Nucleus accumbens (tissue), 56 donors: ENCODE measurements at places on chromosomes 1 and 21.

- DNase-seq: no peak
Measured at GRCh38 chr1:81369833-81370232, 430.9 kb upstream of the ADGRL2 start.

DNA sequence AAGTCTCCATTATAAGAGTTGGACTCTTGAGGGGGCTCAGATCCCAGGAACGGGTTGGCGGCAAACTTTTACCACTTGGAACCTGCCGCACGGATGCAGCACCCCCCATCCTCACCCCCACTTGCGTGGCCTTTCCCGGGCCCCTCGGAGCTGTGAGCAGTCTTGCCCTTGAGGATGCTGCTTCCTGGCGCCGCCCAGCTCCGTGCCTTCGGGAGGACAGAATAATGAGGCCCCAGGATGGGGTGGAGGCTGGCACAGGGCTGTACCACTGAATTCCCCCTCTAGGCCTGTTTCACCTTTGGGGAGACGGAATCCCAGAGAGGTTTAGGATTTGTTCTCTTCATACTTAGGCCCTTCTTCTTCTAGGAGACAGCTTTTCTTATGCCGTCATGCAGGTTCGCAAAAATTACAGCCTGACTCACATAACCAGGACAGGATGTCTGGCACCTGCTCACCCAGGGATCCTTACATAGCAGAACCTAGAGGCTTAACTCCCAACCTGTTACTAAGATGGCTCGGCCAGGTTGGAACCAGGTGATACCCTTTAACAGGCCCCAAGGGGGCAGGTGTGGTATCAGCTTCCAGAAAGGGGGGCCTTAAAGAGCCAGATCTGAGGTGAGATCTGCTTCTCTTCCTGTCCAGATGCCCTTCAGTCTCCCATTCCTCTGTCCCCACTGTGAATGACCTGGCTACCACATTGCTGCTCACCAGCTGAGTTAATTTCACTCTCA lies 1.5 kb downstream of the TRNP1 start:
- DNase-seq: peak; percentile 6

GRCh38 chr1:21721295-21721985 lies 52.3 kb upstream of the RAP1GAP start:
- DNase-seq: no peak

GRCh38 chr21:15121655-15122120 lies 56.9 kb upstream of the NRIP1 start:
- DNase-seq: no peak

DNA sequence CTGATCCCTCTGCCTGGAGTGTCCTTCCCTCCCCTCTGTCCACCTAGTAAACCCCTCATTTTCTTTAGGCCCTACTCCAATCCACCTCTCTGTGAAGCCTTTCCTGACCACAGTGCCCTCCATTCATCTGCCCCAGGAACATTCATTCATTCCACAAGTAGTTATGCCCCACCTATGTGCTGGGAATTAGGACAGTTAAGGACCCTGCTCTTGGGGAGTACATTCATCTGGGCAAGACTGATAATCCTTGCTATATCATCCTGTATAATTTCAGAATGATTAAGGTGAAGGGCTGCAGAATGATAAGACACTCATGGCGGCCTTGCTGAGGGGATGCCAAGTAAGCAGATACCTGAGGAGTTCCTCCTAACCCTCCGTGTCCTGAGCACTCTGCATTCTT lies 10.3 kb upstream of the FAM20B start:
- no peak for DNase-seq

DNA sequence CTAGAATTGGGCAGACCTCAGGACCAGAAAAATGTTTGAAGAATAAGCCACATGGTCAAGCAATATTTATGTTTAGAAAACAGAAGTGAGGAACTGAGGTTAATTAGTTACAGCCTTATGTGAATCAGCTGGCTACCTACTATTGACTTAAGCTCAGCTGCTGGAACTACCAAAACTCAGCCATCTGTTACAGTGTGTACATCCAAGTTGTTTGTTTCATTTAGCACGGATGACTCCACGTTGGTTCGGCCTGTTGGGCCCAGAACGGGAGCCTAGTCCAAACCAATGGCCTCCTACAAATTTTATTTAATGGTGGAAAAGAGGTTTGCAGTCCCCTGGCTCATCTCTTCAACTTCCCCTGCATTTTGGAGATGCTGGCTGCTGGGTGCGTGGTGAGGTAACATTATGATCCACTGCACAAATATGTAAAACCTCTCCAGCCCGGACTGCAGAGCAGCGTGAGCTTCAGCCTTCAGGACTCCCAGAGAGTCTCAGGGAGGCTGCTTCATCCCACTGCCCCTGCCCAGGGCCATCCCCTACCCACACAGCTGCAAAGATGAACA lies 143.4 kb downstream of the ZZZ3 start:
- DNase-seq: no peak

- no peak for DNase-seq
Measured at GRCh38 chr1:184329962-184330868, 56.6 kb upstream of the C1orf21 start.

DNA sequence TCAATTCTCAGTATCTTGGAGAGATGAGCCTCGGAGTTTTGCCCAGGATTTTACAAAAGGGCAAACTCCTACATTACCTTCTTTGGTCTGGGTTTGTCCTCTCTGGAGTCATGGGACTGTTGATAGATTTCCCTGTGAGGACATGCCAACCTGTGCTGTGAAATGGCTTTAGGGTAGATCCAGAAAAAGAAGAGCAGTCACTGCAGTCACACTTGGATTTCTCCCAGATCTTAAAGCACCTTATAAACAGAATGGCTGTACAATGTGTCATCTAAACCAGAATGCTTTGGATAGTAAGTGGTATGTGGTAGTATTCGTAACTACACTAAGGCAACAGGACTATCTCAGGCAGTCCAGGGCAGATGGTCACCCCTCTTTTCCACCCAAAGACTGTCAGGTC lies 1.9 kb upstream of the CSRP1 start:
- DNase-seq: no peak

DNA sequence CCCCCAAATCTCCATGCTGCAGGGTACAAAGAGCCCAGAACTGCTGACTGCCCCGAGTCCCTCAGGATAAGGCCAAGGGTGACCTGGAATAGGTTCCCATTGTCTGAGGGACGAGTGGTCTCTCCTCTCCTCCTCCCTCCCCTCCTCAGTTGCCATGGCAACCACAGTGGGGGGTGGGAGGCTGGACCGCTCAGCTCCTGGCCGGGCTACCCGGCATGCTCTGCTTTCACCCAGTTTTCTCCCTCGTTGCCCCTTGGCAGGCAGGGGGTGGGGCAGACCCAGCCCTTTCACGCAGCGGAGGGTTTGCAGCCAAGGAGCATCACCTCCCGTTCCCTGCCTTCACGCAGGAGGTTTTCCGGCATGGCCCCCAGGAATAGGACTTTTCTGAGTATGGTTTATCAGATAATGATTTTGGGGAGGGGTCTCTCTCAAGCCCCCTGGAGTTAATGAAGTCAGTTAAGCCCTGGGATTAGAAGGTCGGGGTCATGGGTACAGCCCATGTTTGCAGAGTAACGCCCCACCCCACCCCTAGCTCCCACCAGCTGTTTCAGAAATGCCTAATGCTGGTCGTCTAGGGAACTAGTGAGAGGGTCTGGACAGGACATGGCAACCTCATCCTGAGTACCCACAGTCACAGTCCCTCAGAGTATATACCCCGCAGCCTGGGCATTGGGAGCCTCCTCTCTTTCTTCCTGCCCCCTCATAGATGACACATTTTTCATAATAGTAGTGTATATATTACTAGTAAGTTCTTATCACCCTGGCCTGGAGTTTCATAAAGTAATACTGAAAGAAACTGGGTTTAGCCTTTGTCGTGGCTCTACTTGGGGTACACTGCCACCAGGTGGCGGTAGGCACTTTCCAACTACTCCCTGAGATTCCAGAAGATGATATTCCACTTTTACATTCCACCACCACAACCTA lies 20.7 kb downstream of the C1QB start:
- no peak for DNase-seq

GRCh38 chr1:234244482-234244881 lies 128.8 kb upstream of the COA6 start:
- DNase-seq: no peak

DNA sequence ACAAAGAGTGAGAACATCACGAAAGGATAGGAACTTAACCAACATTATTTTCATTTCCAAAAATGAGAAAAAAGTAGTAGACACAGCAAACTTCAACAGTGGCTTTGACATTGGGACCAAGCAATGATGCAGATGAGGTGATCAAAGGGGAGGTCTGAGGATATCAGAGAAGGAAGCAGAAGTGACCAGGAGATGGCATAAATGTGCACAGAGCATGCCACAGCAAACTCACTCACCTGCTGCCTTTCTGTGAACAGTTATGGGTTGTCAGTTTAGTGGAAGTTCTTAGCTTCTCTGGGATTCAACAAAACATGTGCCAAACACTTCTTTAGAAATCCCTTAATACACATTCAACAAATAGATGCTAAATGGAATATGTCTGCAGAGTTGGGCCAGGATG lies 290.1 kb downstream of the PLPP3 start:
- no peak for DNase-seq

- no peak for DNase-seq
Measured at GRCh38 chr1:48659801-48660200, 116.9 kb downstream of the BEND5 start.

DNA sequence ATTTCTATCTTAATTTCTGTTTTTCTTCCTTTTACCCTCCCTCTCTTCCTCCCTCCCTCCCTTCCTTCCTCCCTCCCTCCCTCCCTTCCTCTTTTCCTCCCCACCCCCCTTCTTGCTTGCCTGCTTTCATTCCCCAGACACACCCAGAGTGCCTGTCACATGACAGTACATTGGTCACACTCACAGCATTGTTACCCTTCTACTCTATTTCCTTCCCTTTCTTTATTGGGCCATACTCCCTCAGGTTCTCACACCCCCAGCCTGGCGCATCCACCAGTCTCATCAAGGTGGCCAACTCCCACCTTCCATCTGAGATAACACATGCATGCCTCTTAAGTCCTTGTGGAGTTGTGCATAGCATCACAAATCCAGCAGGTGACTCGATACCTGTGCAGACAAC lies 10.9 kb downstream of the TMPRSS3 start:
- DNase-seq: no peak

- DNase-seq: no peak
Measured at GRCh38 chr1:178938101-178938958, 67.5 kb upstream of the ANGPTL1 start.

DNA sequence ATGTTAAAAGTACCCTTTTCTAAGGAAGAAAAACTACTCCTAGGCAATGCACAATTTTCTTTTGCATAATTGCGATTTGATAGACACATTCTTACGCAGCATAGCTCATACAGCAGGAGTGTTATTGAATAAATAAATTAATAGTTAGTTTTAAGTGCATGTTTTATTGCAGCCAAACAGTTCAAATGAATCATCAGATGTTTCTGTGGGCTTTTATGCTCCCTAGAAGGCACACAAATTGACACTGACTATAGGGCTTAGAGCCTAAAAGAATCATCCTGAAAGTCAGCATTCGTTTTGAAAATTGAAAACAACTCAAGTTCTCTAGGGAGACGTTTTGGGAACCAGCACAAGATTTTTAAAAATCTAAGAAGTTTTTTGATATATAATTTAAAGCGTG lies 411.9 kb downstream of the HLX start:
- DNase-seq: no peak

GRCh38 chr1:100750005-100750885 lies 30.7 kb downstream of the VCAM1 start:
- DNase-seq: no peak

GRCh38 chr1:30749691-30750583 lies 7.6 kb downstream of the LAPTM5 start:
- DNase-seq: no peak

GRCh38 chr1:41583658-41584547 lies 99.4 kb upstream of the EDN2 start:
- no peak for DNase-seq

DNA sequence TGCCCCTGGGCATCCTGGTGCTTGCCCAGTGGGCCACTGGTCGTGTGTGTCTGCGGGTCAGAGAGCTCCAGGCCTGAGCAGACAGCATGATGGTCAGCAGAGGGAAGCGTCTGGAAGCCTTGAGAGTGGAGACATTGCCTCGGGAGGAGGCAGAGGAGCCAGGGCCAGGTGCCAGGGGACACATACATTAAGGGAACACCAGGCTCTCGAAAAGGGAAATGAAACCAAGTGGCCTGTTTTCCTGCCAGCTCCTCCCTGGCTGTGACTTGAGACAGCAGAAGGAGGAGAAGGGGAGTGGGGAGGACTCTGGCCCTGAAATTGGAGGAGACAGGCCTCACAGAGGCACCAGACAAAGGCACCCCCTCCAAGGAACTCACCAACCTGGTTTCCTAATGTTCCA lies 62.4 kb upstream of the LRP8 start:
- DNase-seq: no peak

DNA sequence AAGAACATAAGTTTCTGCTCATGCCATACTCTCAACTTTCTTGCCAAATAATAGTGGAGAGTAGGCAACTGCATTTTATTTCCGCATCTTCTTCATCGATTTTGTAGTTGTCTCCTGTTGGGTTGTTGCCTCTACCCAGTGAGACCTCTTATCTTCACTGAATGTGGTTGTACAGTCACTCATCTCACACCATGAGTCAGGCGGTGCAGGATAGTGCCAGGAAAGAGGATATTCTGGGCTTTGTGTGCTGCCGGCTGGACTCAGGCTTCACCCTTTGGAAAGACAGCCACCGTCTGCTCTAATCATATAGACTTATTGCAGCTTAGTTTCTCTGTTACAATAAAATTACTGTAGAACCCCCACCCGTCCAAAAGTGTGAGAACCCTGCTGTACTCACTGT lies 154.3 kb upstream of the USP24 start:
- no peak for DNase-seq

- no peak for DNase-seq
Measured at GRCh38 chr1:39818482-39818881, 29.8 kb upstream of the BMP8B start.
